ENCODE measurements at places on chromosomes 2 and 18. TPM values are rescaled to one million over a fixed set of nuclear protein-coding genes. Genes with fewer than 3 reads are reported as not detected.

The PJVK gene
- 0.50 TPM for total RNA-seq

The CBLN2 gene
- total RNA-seq, result not detected

The CFC1 gene
- total RNA-seq, result not detected

The HTR2B gene
- total RNA-seq, result not detected

The ABCG5 gene
- not detected for total RNA-seq

The BMP10 gene
- not detected for total RNA-seq

The OTX1 gene
- not detected for total RNA-seq

Measured in activated CD8-positive, alpha-beta T cell treated with anti-CD3 and anti-CD28 coated beads, Interleukin-2, amount 10 ng/mL, durations not matched to agents 7 days and 5 days (primary cell).